ENCODE measurements at places on chromosomes 4 and X.
A peak's percentile ranks its signal among the peaks of the same experiment; 100 is the strongest.

DNA sequence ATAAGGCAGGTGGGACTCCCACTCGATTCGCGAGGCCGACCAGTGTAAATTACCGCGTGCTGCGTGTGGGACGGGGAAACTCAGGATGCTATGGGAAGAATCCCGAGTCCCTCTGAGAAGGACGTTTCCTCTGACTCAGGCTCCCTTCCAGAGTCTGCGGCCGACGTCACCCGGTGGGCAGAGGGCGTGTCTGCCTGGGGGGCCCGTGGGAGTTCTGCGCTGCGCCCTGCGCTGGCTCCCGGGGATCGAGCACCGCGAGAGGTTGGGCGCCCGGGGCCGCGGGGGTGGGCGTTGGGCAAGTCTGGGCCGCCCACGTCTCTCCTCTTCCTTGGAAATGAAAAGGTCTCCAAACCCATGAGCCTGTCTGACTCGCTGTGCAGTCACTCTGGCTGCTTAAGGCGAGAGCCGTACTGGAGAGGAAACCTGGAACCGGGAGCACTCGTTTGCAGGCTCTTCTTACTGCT, 568 bp downstream of the NIPAL1 start:
- DNase-seq: peak; percentile 66

- DNase-seq: no peak
Measured at GRCh38 chr4:149166876-149167275, 648.8 kb downstream of the IQCM start.

- DNase-seq: no peak
Measured at GRCh38 chr4:169859366-169860216, 101.8 kb upstream of the HPF1 start.

GRCh38 chrX:24391843-24392242, 31.4 kb downstream of the SUPT20HL1 start:
- DNase-seq: no peak

GRCh38 chr4:76515975-76516843, 81.2 kb downstream of the SHROOM3 start:
- DNase-seq: no peak

GRCh38 chr4:147674496-147674895, 9.5 kb downstream of the PRMT9 start:
- DNase-seq: peak; percentile 77

GRCh38 chr4:68346461-68346860, 3.4 kb downstream of the YTHDC1 start:
- DNase-seq: no peak

All from IMR-90 (cell line).